IPS DF 19.7 (cell line): ENCODE measurements at places on chromosomes 1 and 21.

- no peak for DNase-seq
Measured at GRCh38 chr1:209456878-209457277, 126.6 kb upstream of the CAMK1G start.

DNA sequence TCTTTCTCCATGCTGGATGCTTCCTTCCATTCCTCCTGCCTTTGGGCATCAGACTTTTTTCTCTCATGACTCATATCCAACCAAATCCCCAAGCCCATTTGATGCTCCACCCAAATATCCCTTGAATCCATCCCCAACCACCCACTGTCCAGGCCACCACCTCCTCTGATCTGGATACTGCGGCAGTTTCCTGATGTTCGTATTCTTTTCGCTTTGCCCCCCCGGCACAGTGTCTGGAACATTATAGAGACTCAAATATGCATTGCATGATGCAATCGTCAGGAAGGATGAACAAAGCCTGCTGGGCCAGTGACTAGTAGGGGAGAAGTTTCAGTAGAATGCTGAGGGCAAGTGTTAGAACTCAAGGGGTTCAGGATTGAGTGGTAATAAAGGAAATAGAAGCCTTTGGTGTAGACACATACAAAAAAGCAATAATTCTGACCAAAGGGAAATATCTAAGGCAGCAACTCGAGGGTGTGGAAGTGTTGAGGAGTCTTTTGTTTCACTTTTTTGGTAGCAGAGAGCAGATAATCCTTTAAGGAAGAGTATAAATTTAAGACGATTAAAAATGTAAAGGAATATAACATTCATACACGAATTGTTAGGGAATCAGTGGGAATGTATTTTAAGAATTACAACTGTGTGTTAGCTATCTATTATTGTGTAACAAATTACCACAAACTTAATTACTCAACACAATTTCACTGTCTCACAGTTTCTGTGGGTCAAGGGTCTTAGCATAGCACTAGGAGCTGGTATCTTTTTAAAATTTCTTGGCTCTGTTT, 7.5 kb downstream of the S100A11 start:
- no peak for DNase-seq

DNA sequence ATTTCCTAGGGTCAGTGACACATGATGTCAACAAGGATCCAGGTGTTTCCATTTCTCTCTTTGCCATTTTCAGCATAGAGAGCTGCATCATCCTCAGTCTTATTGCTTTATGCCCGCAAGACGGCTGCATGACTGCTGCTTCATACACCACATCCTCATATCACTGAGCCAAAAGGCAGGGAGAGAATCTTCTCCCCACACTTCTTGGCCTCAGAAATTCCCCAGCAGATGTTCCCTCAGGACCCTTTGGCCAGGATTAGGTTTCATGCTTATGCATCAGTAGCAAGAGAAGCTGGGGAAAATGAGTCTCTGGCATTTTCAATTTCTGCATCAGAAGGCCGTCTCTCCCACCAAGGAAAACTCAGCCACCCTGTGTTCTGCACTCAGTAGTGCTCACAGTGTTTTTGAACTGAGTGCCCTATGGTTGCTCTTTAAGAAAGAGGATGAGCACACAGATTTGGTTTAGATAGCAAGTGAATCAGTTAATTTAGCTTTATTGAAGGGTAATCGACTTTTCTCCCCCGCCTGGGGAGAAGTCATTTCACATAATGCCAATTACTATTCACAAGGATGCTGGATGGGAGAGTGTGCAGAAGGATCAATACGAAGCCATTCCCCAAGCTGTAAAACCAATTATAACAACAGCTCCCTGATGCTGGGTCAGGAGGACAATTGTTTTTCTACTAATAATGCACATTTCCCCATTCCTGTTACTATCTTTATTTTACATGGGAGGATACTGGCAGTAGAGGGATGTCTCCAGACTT, 360.2 kb downstream of the HHIPL2 start:
- no peak for DNase-seq

GRCh38 chr1:21051177-21051825, 125.4 kb downstream of the EIF4G3 start:
- DNase-seq: no peak

DNA sequence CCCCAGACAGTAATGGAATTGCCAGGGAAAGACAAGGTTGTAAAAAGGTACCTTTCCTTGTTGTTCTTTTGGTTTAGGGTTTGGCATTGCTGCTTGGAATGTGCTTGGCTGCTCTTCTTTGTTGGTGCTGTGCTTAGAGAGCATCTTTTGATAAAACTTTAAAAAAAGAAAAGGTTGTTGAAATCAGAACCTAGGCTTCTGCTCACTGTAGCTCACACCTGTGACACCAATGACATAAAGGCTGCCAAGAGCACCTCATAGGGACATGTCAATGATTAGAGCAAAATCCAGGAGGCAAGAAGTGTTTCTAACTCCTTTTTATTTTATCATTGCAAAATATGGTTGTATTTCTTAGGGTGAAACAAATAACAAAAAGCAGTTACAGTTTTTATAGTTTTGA, 28.9 kb downstream of the CLEC20A start:
- DNase-seq: no peak

DNA sequence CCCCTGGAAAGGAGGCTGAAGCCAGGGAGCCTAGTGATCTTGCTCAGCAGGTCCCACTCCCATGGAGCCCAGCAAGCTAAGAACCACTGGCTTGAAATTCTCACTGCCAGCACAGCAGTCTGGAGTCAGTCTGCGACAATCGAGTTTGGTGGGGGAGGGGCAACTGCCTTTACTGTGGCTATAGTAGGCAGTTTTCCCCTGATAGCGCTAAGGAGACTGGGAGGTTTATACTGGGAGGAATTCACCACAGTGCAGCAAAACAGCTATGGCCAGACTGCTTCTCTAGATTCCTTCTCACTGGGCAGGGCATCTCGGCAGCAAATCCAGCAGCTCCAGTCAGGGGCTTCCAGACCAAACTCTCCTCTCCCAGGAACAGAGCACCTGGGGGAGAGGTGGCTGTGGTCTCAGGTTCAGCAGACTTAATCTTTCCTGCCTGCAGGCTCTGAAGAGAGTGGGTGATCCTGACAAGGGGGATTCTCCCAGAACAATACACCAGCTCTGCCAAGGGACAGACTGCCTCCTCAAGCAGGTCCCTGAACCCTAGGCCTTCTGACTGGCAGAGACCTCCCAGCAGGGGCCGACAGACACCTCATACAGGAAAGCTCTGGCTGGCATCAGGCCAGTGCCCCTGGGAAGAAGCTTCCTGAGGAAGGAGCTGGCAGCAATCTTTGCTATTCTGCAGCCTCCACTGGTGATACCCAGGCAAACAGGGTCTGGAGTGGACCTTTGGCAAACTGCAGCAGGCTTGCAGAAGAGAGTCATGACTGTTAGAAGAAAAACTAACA, 548.5 kb upstream of the NEGR1 start:
- DNase-seq: no peak

DNA sequence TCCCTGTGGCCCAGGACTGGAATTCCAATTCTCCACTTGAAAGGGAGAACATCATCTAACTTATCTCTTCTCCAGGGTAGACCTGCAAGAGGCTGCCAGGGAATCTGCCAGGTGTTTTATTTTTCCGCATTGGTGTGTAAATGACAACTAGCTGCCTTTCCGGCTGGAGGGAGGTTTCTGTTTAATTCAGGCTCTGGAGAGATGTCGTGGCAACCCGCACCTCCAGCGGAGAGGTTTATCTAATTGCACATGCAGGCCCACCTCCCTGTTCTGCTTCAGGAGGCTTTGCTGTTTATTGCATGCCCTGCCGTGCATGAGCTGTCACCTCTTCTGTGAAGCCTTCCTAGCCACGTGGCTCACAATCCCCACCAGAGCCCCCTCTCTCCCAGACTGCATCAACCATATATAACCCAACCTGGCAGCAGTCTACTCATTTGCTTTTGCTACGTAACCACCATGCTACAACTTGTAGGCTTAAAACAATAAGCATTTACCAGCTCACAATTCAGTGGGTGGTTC, 151.6 kb downstream of the C1orf94 start:
- DNase-seq: no peak
